ENCODE measurements at places on chromosomes 1 and 21. TPM values are rescaled to one million over a fixed set of nuclear protein-coding genes. Genes with fewer than 3 reads are reported as not detected.
A peak's percentile ranks its signal among the peaks of the same experiment; 100 is the strongest.

Gene RGS1
- not detected for total RNA-seq

Gene SYPL2
- total RNA-seq: under 0.01 TPM

Gene FAM151A
- not detected for total RNA-seq

Gene NADK
- total RNA-seq: 33.1 TPM

Gene SELP
- total RNA-seq: 0.13 TPM

Gene TMEM82
- total RNA-seq: 0.13 TPM

Gene ACOT11
- 3.2 TPM for total RNA-seq

Gene CCDC17
- total RNA-seq: 0.51 TPM

Gene S100A7
- total RNA-seq: not detected

Gene NUAK2
- total RNA-seq: 3.1 TPM

DNA sequence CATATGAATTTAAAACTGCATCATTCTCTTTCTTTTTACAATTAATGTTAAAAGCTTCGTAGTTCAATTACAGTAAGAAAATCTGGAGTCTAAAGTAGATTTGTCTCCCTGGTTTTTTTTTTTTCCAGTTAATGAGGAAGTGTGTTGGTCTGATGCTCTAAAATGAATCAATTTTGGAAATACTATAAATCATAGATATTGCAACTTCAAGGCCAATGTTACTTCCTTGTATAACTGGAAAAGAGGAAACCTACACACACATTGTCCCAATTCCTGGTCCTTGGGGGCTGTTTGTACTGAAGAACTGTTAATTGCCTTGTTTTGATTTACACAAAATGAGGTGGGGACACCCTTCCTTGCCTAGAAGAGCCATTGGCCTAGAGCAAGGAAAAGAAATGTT lies 107.2 kb downstream of the RGS2 start:
- no peak for DNase-seq

DNA sequence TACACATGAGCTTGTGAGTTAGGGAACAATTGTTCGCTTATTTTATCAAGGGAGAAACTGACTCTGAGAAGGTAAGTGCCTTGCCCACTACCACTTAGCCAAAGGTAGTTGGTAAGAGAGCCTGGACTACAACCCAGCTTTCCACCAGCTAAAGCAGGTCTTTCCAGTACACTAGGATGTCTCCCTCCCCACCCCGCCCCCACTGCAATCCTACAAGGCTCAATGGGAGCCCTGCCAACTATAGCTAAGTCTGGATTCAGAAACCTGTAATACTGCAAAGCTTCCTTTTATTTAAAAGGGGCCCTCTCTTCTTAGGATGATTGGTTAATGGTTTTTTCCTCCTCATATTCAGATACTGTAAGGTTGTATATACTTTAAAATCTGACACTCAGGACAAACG lies 102.0 kb upstream of the C8B start:
- DNase-seq: no peak

DNA sequence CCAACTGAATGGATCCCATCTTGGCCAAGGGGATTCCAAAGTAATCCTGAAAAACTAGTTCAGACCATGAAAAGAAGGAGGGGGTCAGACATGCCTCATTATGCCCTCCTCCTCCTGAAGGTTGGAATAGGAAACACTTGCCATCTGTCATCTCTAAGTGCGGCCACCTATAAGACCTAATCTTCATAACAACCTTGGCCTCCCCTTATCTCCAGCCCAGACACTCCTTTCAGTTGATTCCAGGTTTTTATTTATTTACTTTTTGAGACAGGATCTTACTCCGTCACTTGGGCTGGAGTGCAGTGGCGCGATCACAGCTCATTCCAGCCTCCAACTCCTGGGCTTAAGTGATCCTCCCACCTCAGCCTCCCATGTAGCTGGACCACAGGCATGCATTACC lies 19.7 kb downstream of the SNAP47 start:
- DNase-seq: no peak

DNA sequence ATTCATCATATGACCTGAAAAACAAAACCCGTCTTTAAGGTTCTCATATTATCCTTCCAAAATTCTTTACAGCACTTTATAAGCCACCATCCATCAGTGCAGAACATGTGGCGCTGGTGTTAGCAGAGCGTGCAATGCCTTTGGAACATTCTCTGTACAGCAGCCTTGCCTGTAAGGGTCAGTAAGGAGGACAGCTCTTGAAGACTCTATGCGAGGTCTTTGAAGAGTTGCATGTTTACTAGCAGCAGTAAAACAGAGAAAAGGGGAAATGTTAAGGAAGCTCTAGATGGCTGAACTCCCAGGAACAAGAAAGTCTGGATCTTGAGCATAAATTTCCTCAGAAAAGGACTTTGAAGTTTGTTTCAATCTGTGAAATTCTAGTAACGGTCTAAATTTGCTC lies 365.6 kb downstream of the DUSP10 start:
- no peak for DNase-seq

- DNase-seq: no peak
These were observed 15.2 kb upstream of the HMCN1 start for GRCh38 chr1:185719021-185719420.

- peak; percentile 53 for DNase-seq
These were observed 183.5 kb downstream of the HMCN1 start for GRCh38 chr1:185917646-185918045.

DNA sequence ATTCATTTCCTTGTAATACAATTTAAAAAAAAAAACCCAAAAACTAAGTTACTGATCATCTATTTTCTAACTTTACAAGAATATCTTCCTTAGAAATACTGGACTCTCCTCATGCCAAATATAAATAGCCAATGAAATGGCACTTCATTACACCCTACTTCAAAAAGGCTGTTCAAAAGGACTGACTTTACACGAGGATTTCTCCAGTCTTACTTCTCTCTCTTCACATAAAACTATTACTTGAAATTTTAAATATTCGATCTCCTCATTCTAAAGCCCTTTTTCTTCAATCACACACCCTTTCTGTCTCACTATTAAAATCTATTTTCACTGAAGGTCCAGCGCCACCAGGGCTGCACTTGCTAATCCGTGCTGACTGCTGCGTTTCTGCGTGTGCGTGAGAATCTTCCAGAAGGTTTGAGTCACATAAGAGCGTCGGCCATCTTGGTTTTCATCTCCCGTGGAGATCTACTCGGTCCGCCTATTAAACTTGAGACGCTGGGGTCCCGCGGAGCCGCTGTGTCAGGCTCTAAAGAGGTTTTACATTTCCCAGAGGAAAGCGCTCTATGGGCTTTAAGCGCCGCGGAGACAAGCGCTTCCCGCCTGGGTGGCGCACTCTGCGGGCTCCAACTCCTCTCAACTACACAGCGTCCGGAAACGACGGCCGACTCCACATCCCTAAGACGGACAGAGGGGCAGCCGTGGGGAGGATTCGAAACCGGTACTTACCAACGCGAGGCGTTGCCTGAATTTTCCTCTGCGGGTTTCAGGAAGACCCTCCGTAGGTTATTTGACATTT lies 631 bp downstream of the LRIF1 start:
- DNase-seq: peak; percentile 71

- no peak for DNase-seq
These were observed 794.7 kb upstream of the ADAMTS5 start for GRCh38 chr21:27761623-27762022.

- no peak for DNase-seq
These were observed 75.7 kb upstream of the C1orf87 start for GRCh38 chr1:60149251-60149650.

- no peak for DNase-seq
These were observed 99.6 kb downstream of the RUNX1 start for GRCh38 chr21:34949499-34949898.

DNA sequence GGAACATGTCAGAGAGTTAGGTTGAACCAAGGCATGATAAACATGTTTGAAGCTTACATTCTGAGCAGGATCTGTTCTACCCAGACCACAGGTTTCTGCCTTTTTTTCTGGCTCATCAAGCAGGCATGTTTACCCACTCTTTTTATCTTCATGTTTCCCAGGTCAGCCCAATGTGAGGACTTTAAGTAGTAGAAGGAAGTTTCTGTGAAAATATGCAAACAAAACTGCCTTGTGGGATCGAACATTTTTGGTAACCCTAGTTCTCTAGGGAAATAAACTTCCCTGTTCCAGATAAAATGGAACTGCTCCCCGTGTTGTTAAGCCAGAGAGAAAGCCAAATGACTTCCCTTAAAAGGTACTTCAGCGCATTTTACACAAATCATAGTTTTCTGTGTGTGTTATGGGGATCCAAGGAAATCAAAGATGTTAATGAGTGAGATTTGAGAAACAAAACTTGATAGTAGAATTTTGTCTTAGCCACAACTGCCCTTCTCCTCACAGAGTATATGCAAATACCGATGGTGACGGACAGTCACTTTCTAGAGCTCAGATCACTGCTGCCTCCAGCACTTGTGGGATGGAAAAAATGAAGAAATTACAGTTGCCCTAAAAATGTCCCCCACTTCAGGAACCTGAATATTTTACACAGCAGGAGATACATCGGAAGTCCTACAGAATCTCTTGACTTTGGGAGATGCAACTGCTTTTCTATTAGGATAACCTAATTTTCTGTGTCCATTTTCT lies 765 bp upstream of the HIPK1 start:
- DNase-seq: no peak

- DNase-seq: peak; percentile 49
These were observed 11.1 kb downstream of the ADPRS start for GRCh38 chr1:36099681-36100341.

- DNase-seq: peak; percentile 34
These were observed 522 bp downstream of the LRP8 start for GRCh38 chr1:53327182-53327913.

GRCh38 chr1:229869687-229870086 lies 197.4 kb upstream of the GALNT2 start:
- DNase-seq: no peak

GRCh38 chr1:83996621-83997020 lies 2.3 kb downstream of the TTLL7 start:
- no peak for DNase-seq

DNA sequence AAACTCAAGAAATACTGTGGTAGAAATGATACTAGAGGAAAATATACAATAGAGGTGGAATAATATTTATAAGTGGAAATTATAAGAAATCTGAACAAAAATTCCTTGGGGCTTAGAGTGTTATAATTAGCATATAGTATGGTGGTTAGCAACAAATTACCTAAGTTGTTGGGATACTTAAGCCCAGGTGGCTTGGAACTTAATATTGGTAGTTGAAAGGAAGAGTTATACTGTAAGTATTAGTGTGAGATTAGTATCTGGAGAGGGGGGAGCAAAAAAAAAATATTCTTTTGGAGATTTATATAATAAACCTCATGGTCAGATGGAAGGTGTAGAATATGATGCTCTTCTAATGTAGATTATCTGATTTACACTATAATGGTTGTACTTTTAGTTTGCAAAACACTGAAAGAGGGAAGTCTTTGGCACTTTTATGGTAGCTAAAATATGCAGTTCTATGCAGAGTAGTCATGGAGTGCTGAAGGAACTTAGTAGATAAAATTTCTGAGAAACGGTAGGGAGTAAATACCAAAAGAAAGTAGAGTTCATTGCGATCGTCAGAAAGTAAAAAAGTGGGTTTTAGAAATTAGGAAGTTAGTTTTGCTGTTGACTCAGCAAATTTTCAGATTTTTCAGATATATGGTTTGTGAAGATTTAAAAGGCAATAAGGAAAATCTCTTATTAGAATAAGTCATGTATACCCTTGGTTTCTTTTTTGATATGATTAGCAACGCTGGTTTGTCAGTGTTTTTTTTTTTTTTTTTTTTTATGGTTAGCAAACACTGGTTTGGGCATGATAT lies 45.7 kb downstream of the MTF2 start:
- DNase-seq: no peak

DNA sequence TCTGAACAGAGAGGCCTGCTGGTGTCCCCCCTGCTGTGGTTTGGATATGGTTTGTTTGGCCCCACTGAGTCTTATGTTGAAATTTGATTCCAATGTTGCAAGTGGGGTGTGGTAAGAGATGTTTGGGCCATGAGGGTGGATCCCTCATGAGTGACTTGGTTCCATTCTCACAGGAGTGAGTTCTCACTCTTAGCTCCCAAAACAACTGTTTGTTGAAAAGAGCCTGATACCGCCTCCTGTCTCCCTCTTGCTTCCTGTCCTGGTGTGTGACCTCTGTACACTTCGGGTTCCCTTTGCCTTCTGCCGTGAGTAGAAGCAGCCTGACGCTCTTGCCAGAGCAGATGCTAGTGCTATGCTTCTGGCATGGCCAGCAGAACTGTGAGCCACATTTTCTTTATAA lies 60.5 kb downstream of the C21orf91 start:
- DNase-seq: no peak

- no peak for DNase-seq
These were observed 506 bp downstream of the C1orf50 start for GRCh38 chr1:42767510-42768000.

DNA sequence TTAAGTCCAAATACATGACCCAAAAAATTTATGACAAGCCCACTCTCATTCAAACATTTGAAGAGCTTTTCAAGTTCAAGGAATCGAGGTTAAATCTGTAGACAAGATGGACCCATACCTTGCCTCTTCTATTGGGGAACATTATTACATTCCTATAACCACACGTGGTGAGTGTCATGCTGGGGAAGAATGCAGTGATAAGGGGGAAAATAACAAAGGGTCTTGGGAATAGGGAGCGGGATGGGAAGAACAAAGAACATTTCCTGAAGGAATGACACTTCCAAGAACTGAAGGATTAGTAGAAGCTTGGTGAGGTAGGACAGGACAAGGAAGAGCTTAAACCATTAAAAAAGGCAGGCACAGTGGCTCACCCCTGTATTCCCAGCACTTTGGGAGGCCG lies 18.8 kb downstream of the PDZK1 start:
- no peak for DNase-seq

GRCh38 chr1:4771721-4772120 lies 117.3 kb downstream of the AJAP1 start:
- no peak for DNase-seq

GRCh38 chr1:109902204-109902985 lies 8.3 kb upstream of the CSF1 start:
- no peak for DNase-seq

DNA sequence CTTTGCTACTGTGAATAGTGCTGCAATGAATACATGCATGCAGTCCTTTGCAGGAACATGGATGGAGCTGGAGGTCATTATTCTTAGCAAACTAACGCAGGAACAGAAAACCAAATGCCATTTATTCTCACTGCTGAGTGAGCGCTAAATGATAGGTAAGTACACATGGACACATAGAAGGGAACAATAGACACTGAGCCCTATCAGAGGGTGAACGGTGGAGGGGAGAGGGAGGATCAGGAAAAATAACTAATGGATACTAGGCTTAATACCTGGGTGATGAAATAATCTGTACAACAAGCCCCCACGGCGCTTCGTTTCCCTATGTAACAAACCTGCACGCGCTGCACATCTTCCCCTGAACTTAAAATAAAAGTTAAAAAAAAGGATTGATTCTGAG lies 8.9 kb downstream of the NIBAN1 start:
- DNase-seq: no peak

GRCh38 chr1:35340519-35340918 lies 72.0 kb downstream of the ZMYM4 start:
- DNase-seq: no peak

Data from dermis microvascular lymphatic vessel endothelial cell (primary cell).